ENCODE measurements at places on chromosomes 5 and 9.

DNA sequence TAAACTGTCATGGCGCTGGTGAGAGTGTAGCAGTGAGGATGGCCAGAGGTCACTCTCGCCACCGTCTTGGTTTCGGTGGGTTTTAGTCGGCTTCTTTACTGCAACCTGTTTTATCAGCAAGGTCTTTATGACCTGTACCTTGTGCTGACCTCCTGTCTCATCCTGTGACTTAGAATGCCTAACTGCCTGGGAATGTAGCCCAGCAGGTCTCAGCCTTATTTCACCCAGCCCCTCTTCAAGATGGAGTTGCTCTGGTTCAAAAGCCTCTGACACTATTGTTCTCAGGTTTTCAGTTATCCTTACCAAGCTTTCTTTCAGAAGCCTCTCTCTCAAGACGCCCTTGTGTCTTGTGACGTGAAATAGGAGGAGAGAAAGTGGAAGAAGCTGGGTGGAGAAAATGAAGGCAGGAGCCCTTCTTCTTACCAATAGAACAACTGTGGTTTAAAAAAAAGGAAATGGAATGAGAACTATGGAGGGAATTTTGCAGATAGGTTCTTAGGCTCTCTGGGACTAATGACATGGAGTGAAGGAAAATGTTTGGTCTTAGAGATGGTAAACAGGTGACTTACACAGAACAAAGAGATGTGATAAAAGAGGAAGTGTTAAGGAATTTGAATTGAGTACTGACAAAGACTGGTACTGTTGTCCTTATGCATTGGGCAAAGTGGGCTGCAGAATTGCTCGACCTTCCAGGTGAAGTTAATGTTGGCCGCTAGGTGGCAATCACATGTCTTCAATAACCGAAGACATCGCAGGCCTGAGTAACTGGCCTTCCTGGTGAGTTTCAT, 133.3 kb upstream of the RAI14 start:
- peak; percentile 61 for DNase-seq

DNA sequence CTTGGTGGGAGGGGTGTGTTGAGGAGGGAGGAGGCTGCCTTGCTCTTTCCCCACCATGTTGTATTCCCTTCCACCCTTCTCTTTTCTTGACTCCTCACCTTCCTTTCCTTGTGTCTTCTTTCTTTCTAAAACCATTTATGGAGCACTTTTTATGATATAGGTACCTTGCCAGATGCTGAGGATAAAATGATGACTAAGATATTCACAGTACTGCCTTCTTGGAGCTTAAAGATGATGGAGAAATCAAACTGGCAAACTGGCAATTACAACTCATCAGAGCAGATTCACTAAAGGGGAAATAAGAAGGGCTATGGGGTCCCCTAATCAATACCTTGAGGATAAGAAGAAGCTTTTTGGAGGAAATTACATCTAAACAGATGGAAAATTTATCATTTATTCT, 273.2 kb upstream of the MEF2C start:
- no peak for DNase-seq

GRCh38 chr5:117461966-117462365, 887.3 kb upstream of the SEMA6A start:
- no peak for DNase-seq

DNA sequence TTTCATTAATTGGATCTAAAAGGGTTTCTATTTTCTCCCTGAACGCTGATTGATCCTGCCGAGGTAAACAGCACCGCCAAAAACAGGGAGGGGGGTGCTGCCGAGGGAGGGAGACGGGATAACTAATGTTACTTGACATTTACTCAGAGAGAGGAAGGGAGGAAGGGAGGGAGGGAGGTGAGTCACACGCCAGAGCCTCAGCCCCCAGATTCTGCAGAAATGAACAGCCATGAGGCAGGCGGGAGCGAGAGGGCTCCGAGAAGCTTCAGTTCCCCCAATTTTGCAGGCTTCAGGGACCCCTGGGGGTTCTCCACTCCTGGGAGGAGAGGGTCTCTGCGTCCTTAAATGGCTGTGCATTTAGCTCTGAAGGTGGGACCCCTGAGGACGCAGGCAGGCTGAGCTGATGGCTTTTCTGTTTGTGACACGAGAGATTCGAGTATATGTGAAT, 59.1 kb upstream of the IER5L start:
- DNase-seq = no peak

GRCh38 chr5:31755676-31756230, 116.8 kb downstream of the PDZD2 start:
- no peak for DNase-seq

- no peak for DNase-seq
These were observed 2.5 kb downstream of the DOK3 start for GRCh38 chr5:177507165-177507564.

Measured in mesothelial cell of epicardium (in vitro differentiated cells).